BJ (cell line): ENCODE measurements at places on chromosomes 12 and 14. TPM values are rescaled to one million over a fixed set of nuclear protein-coding genes. Genes with fewer than 3 reads are reported as not detected.

GRCh38 chr14:33026850-33027430 lies 88.3 kb downstream of the NPAS3 start:
- DNase-seq = no peak

ETFBKMT gene
- 0.94 and 1.5 TPM in 2 replicates for polyA plus RNA-seq

CCDC177 gene
- polyA plus RNA-seq = not detected in 2 replicates

RNASE1 gene
- not detected in 2 replicates for polyA plus RNA-seq

DNA sequence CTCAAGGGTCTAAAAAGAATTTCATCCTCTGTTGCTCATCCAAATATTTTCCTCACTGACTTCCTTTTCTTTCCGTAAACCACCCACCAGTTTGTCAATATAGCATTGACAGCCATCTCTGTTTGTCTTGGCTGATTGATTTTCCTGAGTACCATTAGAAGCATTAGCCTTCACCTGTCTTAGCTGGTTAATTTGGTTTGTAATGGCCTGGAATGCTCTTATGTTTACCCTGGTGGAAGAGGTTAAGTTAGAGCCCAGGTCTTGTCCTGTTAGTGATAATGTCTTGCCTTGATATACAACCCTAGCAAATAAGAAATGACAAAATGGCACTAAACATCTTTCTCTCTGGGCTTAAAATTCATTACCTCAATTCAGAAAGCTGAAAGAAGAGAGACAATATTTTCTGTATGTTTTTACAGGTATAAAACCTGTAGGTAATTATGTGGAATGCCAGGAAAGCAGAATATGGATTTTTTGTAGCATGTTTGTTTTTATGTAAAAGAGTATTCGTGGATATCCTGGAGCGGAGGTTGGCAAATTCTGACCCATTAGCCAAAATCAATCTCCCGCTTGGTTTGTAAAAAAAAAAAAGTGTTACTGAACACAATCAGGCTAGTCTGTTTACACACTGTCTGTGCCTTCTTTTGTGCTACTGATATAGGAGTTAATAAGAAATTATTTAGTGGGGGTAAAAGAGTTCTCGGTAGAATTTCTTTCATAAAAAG lies 224.4 kb upstream of the DAAM1 start:
- no peak for DNase-seq

GRCh38 chr12:112950701-112951100 lies 12.4 kb downstream of the OAS3 start:
- DNase-seq = no peak

DNA sequence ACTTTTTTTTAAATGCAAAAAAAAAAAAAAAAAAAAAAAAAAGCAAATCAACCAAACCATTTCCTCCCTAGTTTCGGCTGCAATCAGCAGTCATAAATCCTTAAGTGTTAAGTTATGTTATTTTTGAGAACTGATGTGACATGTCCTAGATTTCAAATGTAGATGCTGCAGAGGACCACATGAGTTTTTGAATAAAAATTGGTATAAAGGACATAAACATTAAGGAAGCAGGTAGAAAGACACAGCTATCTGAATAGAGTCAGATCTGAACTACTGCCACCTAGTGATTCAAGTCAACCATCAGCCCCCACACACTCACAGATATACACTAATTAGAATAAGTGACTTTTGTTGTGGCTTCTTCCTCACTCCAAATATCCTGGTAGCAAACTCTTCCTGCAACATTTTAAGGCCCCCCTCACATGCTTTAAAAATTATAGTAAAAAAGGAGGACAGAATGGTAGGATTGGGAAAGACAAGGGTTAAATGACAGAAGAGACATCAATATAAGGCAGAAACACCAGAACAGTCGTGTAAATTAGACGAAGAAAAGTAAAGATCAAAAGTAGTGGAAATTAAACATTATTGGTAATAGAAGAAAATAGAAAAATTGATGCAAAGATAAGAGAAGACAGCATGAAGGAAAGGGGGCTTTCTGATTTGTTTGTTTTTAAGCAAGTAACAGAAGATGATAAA lies 394.5 kb upstream of the ATP2B1 start:
- DNase-seq = no peak

DNA sequence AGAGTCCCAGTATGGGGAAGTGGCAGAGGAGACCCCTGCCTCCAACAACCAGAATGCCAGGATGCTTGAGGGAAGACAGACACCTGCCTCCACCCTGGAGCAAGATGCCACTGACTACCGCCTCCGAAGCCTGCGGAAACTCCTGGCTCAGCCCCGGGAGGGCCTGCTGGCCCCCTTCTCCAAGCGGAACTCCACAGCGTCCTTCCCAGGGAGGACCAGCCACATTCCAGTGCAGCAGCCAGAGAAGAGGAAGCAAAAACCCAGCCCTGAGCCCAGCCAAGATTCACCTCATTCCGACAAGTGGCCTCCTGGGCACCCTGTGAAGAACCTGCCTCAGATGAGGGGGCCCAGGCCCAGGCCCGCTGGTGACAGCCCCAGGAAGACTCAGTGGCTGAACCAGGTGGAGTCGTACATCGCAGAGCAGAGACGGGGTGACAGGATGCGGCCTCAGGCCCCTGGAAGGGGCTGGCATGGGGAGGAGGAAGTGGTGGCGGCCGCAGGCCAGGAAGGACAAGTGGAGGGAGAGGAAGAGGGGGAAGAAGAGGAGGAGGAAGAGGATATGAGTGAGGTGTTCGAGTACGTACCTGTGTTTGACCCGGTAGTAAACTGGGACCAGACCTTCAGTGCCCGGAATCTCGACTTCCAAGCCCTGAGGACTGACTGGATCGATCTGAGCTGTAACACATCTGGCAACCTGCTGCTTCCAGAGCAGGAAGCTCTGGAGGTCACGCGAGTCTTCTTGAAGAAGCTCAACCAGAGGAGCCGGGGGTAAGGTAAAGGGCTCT lies 93.7 kb downstream of the B4GALNT3 start:
- DNase-seq = no peak

BEGAIN gene
- polyA plus RNA-seq = 0.05 and 0.22 TPM in 2 replicates

DNA sequence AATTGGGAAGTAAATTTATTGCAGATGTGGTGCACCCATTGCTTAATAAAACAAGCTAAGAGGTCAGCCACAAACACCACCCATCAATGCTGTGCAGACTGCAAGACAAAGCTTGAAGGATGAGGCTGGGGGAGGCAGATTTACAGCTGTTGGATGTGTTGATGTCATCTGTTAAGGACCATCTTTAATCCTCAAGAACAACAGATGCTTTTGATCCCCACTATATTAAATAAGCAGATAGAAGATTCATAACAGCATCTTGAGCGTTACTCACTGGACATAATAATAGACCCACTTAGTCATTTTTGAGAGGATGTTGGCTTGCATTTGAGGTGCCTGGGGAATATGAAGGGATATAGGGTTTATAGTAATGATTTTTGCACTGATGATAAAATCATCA lies 58.8 kb downstream of the GPR68 start:
- peak; percentile 3 for DNase-seq

GRCh38 chr12:69464428-69464827 lies 5.8 kb upstream of the FRS2 start:
- DNase-seq = no peak

BDKRB2 gene
- 21.3 and 26.8 TPM in 2 replicates for polyA plus RNA-seq

DLGAP5 gene
- polyA plus RNA-seq = 8.9 and 18.3 TPM in 2 replicates

- no peak for DNase-seq
These were observed 40.0 kb downstream of the GPR65 start for GRCh38 chr14:88044776-88045446.

- no peak for DNase-seq
These were observed 163.7 kb upstream of the CLEC14A start for GRCh38 chr14:38419579-38419978.
